Activated CD8-positive, alpha-beta T cell treated with anti-CD3 and anti-CD28 coated beads, Interleukin-2, amount 10 ng/mL, durations not matched to agents 7 days and 5 days (primary cell): ENCODE measurements at places on chromosomes 1 and 21. TPM values are rescaled to one million over a fixed set of nuclear protein-coding genes. Genes with fewer than 3 reads are reported as not detected.

Gene TESK2
- 3.5 TPM for total RNA-seq

Gene VHLL
- not detected for total RNA-seq

- peak; percentile 86 for DNase-seq
These were observed 2.5 kb downstream of the S1PR1 start for GRCh38 chr1:101239095-101240040.

GRCh38 chr1:78079580-78079979 is 33.8 kb downstream of the GIPC2 start:
- no peak for DNase-seq

DNA sequence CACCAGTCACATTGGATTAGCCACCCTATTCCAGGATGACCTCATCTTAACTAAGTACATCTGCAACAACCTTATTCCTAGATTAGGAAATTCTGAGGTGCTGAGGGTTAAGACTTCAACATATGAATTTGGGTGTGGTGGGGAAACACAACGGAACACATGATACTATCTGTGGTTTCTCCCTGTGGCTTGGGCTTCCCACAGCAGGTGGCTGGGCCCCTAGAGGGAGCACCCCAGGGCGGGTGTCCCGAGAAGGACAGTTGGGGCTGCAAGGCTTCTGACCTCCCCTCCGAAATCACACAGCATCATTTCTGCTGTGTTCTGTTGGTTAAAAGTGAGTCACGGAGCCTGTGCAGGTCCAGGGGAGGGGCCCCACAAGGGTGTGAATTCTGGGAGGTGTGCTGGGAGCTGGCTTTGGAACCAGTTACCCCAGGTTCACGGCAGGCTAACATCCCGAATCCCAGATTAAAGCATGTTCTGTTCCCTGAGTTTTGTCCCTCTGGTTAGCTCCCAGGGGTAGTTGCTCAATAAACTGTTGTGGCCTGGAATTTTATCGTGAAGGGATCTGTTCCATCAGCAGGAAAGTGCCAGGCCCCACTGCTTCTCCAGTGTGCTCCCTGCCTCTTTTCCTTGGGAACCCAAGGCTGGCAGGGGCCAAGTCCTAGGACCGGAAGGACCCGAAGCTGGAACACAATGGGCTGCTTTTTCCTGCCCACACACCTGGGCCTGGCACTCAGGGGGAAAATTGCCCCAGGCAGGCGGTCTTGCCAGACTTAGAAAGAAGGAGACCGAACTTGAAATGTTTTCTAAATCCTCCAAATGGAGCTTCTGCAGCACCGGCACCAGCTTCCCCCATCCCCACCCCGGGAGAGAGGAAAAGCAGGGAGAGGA is 154.0 kb upstream of the WNT4 start:
- DNase-seq: no peak

DNA sequence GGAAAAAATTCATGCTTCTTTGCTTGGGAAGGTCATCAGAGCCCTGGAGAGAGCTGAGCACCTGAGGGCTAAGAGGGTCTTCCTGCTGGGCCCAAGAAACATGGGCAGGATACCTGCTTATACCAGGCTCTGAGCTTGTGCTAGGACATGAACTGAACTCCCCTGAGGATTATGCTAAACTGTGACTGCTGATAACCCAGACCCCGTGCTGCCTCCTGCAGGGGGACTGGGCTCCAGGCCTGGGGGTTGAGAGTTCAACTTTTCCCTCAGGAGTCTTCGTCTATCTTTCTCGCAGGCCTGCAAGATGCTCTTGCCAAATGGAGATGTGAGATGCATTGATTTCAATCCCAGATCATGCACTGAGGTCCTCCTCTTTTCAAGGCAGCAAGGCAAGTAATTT is 368.5 kb downstream of the HHAT start:
- no peak for DNase-seq
